Colonic mucosa (tissue), 4 donors: ENCODE measurements at places on chromosomes 7 and 10. TPM values are rescaled to one million over a fixed set of nuclear protein-coding genes. Genes with fewer than 3 reads are reported as not detected.

The ECHS1 gene
- 214 TPM for total RNA-seq

The SDK1 gene
- total RNA-seq = 1.3 TPM

The ZNF786 gene
- 4.8 TPM for total RNA-seq

The PKD2L1 gene
- total RNA-seq = 0.52 TPM

The TMEM196 gene
- total RNA-seq = not detected

The UFSP1 gene
- 4.4 TPM for total RNA-seq

The BLNK gene
- total RNA-seq = 24.0 TPM

The GIMAP1 gene
- total RNA-seq = 0.94 TPM

The GPR26 gene
- total RNA-seq = not detected

The ADAM22 gene
- 2.8 TPM for total RNA-seq

The SVOPL gene
- 0.58 TPM for total RNA-seq

The CFAP69 gene
- 3.6 TPM for total RNA-seq
